ENCODE measurements at places on chromosomes 3 and 15. TPM values are rescaled to one million over a fixed set of nuclear protein-coding genes. Genes with fewer than 3 reads are reported as not detected.

The TIMP4 gene
- total RNA-seq, result 9.8 TPM

The CIDEC gene
- total RNA-seq, result not detected

The CDHR4 gene
- total RNA-seq, result not detected

The PLA2G4E gene
- not detected for total RNA-seq

The SNX22 gene
- total RNA-seq, result 0.17 TPM

The DUOXA2 gene
- total RNA-seq, result not detected

The JMJD7 gene
- 3.6 TPM for total RNA-seq

DNA sequence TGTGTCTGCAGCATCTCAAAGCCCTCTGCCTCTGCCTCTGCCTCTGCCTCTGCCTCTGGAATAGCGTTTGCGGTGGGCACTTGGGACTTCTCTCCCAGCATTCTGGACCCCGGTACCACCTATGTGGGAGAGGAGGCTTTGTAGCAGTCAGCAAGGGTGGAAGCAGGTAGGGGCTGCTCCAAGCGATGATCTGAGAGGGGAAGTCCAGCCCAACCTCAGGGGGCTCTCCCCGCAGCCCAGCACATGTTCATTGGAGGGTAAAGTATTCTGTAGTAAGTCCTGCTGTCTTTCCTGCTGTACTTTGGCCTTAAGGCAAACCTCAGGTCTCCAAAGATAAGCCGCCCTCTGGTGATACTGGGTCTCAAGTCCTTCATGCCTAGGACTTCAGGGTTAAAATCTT is 68.6 kb downstream of the FAM174B start:
- H3K27me3 ChIP-seq, result no peaks in the 10 kb centered on the region
- DNase-seq, result no peak
- no peak overlapping the region for H3K4me3 ChIP-seq
- no peaks in the 10 kb centered on the region for H3K36me3 ChIP-seq
- H3K4me1 ChIP-seq, result no peaks in the 10 kb centered on the region
- no peak overlapping the region for H3K27ac ChIP-seq

DNA sequence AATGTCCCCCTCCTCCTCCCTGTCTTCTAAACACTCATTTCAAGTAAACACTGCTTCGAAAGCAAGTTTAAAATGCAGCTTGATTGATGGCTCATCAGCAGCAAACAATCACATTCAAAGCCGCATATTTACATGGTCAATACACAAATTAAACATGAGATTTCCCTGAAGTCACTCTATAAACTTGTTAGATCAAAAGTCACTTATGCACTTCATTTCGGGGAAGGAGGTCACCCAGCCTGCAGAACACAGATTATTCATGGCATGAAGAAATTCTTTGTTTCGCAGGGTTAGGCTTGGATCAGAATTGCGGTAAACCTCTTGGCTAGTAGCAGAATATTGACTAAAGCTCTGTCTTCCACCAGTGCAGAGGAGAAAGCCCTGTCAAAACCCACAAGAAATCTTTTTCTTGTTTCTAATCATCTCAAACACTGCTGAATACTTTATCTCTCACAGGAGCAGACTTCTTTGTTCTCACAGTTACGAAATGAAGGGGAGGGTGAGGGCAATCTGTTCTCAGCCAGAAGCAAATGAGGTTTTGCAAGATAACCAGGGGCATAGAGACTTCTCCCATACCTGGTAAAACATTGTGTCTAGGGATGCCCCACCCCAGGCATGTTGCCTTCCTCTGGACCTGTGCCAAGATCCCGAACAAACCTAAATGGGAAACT is 133.3 kb upstream of the CHL1 start:
- no peak overlapping the region for H3K4me3 ChIP-seq
- H3K36me3 ChIP-seq, result no peaks in the 10 kb centered on the region
- no peaks in the 10 kb centered on the region for H3K4me1 ChIP-seq
- DNase-seq, result peak; percentile 72

DNA sequence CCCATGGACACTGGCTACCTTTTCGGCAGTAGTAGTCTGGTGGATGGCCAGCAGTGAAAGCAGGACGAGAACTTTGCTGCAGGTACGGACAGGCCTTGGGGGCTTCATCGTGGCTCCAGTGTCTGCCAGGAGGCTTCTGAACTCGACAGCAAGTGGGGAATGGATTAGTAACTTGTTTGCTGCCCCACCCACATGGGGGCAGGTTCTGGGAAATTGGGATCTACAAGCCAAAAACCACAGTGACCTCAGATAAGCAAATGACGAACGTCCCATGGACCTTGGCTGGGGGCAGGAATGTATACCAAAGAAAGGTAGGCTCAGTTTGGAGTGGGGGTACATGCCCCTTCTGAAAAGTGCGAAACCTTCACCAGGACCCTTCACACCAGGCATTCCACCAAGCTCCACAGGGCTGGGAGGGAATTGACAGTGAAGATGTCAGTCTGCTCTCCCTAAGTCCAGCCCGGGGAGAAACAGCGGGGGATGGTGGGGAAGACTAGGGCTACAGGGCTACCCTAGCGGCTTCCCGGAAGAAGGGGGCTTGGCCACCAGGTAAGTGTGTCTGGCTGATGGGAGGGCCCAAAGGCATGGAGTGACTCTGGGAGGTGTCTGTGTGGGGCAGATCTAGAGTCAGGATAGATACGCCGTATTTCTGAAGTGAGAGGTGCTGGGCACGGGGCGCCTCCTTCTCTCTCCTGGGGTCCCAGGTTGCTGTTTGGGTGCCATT is at the start of gene ITIH4:
Gene ITIH4 (minus strand): TSS at position 138 of the 724 bp plus-strand sequence. CDS start 30 bp downstream, at position 108.
- DNase-seq, result peak; percentile 54
- H3K27ac ChIP-seq, result no peak within 1 kb of the TSS
- no peaks in the 10 kb centered on the region for H3K27me3 ChIP-seq

GRCh38 chr3:38460377-38461270 is 6.9 kb downstream of the ACVR2B start:
- H3K4me1 ChIP-seq, result peaks cover 4% of the 10 kb centered on the region
- H3K27me3 ChIP-seq, result no peaks in the 10 kb centered on the region
- H3K27ac ChIP-seq, result no peak overlapping the region
- DNase-seq, result no peak
- H3K4me3 ChIP-seq, result no peak overlapping the region

DNA sequence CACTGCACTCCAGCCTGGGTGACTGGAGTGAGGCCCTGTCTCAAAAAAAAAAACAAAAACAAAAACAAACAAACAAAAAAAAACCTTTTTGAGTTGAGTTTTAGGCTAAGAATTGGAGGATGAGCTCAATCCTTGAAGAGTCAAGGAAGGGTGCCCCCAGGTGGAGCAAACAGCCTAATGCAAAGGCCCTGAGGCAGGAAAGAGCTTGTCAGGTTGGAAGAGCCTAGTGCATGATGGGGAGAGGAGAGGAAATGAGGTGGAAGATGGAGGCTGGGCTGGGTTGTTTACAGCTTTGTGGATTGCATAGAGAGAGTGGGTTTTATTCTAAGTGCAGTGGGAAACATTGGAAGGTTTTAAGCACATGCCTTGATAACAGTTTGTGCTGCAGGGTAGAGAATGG is 2.1 kb upstream of the SNX22 start:
- peaks cover 3% of the 10 kb centered on the region for H3K36me3 ChIP-seq
- peaks cover 10% of the 10 kb centered on the region for H3K27me3 ChIP-seq
- no peak overlapping the region for H3K4me3 ChIP-seq
- peaks cover 4% of the 10 kb centered on the region for H3K4me1 ChIP-seq

DNA sequence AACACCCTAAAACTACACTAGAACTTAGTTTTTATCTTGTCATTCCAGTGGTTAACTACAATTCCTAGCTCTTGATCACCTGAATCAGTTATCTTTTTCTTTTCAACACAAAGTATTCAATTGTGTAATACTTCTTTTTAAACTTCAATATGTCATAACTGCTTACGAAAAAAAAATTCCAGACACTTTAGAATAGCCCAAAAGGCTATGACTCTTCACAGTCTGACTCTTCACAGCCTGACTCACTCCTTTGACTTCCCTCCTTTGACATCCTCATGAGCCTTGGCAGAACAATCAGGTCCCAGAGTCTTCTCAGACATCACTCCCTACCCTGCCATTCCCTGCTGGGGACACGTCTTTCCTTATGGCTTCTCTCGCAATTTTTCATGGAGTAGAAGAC is 727.1 kb downstream of the ROBO1 start:
- no peak overlapping the region for H3K27ac ChIP-seq
- H3K4me3 ChIP-seq, result no peak overlapping the region
- H3K27me3 ChIP-seq, result no peaks in the 10 kb centered on the region
- peak; percentile 91 for DNase-seq
- no peaks in the 10 kb centered on the region for H3K36me3 ChIP-seq

DNA sequence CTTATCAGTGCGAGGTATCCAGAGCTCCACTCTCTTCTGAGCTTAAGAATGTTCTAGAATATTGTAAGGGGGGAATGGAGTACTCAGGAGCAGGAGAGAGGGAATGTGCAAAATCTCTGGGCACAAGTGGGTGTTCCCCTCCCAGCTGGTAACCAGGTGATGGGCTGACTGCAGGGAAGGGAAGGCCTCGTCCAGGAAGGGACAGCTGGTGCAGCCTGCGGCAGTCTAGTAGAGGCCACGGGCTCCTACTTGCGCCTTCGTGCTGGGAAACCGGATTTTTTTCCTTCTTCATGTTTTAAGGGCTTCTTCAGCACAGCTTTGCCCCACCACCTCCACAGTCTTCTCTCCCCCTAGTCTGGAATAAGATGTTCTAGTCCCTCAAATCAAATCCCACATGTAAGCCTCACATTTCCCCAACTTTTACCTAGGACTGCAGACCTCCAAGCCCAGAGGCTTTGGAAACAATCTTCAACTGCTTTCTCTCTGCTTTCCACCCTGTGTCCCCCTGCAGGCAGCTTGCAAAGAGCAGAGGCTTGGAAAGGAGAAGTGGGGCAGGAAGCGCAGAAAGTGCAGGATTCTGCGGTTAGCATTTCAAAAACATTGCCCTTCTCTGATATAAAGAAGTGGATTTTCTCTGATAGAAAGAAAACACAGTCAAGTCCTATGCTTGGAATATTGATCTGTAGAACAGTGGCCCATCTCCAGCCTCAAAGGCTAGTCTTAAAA is 11.9 kb upstream of the CGNL1 start:
- no peak overlapping the region for H3K27ac ChIP-seq
- H3K4me1 ChIP-seq, result no peaks in the 10 kb centered on the region
- peak; percentile 34 for DNase-seq
- H3K4me3 ChIP-seq, result no peak overlapping the region
- no peaks in the 10 kb centered on the region for H3K27me3 ChIP-seq

- no peak overlapping the region for H3K27ac ChIP-seq
- no peak for DNase-seq
- no peak overlapping the region for H3K4me3 ChIP-seq
- no peaks in the 10 kb centered on the region for H3K36me3 ChIP-seq
- no peaks in the 10 kb centered on the region for H3K4me1 ChIP-seq
These were observed 4.8 kb upstream of the FBXW12 start for GRCh38 chr3:48367201-48367600.

DNA sequence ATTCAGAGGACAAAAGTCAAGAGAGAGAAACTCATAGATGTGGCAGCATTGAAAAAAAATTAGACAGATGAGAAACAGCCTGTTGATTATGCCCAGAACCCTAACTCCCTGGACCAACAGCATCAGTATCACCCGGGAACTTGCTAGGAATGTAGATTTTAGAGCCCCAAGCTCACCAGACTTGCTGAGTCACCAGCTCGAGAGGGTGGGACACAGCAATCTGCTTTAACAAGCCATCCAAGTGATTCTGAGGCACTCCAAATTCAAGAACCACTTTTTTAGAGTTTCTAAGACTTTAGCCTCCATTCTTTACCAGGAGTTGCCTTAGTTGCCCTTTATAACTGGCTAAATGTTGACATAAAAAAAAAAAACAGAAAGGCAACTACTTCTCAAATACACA is 70.9 kb downstream of the CGGBP1 start:
- no peak for DNase-seq
- no peak overlapping the region for H3K4me3 ChIP-seq
- no peaks in the 10 kb centered on the region for H3K27me3 ChIP-seq
- H3K27ac ChIP-seq, result no peak overlapping the region

GRCh38 chr3:48429960-48430707 is at the start of gene PLXNB1:
Gene PLXNB1 (minus strand): TSS chr3:48430086. CDS start chr3:48424611, 5,475 bp downstream.
- peak; percentile 78 for DNase-seq
- H3K27me3 ChIP-seq, result no peaks in the 10 kb centered on the region
- peak within 1 kb of the TSS; percentile 28 for H3K27ac ChIP-seq
- H3K4me3 ChIP-seq, result peak within 1 kb of the TSS; percentile 58
- H3K4me1 ChIP-seq, result peaks cover 26% of the 10 kb centered on the region
- H3K36me3 ChIP-seq, result peaks cover 7% of the 10 kb centered on the region

DNA sequence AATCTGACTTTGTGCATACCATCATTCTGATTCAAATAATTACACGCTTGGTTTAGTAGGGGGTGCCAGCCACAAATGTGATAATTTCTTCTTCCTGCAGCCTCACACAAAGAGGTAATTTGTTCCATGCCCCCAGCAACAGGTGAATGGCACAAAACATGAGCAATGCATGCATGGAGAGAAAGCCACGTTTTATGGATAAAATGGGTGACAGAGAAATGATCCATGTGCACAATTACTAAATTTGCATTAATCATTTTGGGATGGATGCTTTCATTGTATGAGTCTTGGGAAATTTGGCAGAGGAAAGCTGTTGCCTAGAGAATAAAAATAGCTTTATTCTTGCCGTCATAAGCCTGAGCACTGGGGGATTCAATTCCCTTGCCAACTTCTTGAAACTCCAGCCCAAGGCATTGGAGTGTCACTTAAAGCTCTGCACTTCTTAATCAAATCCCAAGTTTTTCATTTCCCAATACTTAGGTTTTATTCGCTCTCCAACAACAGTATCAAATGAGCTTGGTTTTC is 411.6 kb downstream of the GBE1 start:
- DNase-seq, result no peak
- H3K27ac ChIP-seq, result no peak overlapping the region
- no peaks in the 10 kb centered on the region for H3K36me3 ChIP-seq
- H3K4me3 ChIP-seq, result no peak overlapping the region
- H3K4me1 ChIP-seq, result no peaks in the 10 kb centered on the region
- no peaks in the 10 kb centered on the region for H3K27me3 ChIP-seq

- H3K36me3 ChIP-seq, result no peaks in the 10 kb centered on the region
- H3K4me3 ChIP-seq, result no peak overlapping the region
- no peaks in the 10 kb centered on the region for H3K27me3 ChIP-seq
- peak; percentile 59 for DNase-seq
These were observed 60.4 kb downstream of the CCNL1 start for GRCh38 chr3:157099326-157100095.
